ENCODE measurements at places on chromosomes 2 and 18.

- no peak for DNase-seq
Observed at GRCh38 chr2:225532096-225532495, 132.6 kb downstream of the NYAP2 start.

DNA sequence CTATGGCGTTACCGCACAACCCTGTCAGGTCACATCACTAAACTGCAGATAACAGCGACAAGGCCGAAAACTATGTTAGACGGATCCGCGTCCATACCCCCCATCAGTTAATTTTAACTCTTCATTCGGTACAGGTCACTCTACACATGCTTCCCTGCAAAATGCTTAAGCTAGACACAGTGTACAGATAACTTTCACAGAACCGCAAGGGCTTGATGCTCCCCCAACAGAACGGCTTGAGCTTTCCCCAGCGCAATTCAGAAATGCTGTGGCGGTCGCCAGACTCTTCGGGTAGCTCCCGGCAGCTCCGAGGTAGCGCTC, 283 bp upstream of the RBBP8 start:
- DNase-seq: no peak

DNA sequence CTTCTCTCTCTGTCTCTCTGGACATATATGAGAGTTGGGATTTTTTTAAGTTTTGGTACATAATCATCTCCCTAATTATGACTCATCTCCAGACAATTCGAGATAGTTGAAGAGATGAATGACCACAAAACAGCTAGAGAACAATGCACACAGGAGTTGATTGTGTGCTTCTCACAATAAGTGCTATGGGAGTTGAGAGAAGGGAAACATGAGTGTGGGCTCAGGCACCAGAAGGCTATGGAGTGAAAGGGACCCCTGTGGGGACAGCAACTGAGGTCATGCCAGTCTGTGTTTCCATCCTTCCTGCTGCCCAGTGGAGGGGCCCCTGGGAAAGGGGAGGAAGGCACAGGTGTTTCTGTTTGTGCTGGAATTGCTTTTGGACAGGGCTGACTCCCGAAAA, 6.5 kb upstream of the YWHAQ start:
- no peak for DNase-seq

GRCh38 chr2:188378371-188378950, 86.8 kb downstream of the GULP1 start:
- DNase-seq: no peak

DNA sequence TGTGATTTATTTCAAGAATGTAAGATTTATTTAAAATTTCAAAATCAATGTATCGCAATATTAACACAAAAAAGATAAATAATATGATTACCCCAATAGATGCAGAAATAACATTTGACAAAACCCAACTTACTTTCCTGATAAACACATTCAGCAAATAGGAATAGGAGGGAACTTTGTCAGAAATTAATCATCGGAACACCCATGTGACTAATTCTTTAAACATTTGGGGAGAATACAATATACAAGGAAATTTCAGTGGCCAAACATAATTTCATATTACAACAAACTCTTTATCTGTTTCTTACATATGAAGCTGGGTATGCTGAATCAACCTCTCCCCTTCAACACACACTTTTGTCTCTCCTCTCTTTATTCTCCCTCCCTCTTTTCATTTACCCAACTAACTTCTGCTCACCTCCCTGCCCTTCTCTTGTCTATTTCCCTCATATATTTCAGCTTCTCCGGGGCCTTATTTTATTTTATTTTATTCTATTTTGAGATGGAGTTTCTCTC, 309.6 kb upstream of the CNTNAP5 start:
- DNase-seq: no peak

Measured in stromal cell of bone marrow (primary cell).